Smooth muscle cell of trachea (primary cell): ENCODE measurements at places on chromosomes 1 and 21. TPM values are rescaled to one million over a fixed set of nuclear protein-coding genes. Genes with fewer than 3 reads are reported as not detected.

LCE2D gene
- total RNA-seq, result not detected in 2 replicates

MCOLN3 gene
- total RNA-seq, result 5.8 and 6.1 TPM in 2 replicates

RXFP4 gene
- not detected in 2 replicates for total RNA-seq

CHI3L2 gene
- total RNA-seq, result 2.5 and 10.6 TPM in 2 replicates

OR2T35 gene
- total RNA-seq, result not detected in 2 replicates

AKR7A3 gene
- total RNA-seq, result 0.44 and 1.2 TPM in 2 replicates

GNPAT gene
- 59.7 and 63.4 TPM in 2 replicates for total RNA-seq

CD5L gene
- not detected in 2 replicates for total RNA-seq

HCN3 gene
- total RNA-seq, result 0.87 and 0.99 TPM in 2 replicates

HTR6 gene
- total RNA-seq, result under 0.01 TPM in 1 of 2 replicates, not detected in the other

GJA5 gene
- total RNA-seq, result 2.0 TPM in 1 of 2 replicates, not detected in the other

C1QA gene
- not detected in 2 replicates for total RNA-seq

TTC22 gene
- total RNA-seq, result under 0.01 TPM in 2 replicates

IFNLR1 gene
- not detected in 2 replicates for total RNA-seq

RRP1 gene
- 15.1 and 19.5 TPM in 2 replicates for total RNA-seq

L1TD1 gene
- 0.17 and 0.29 TPM in 2 replicates for total RNA-seq

SLFNL1 gene
- 0.66 and 0.73 TPM in 2 replicates for total RNA-seq

ALX3 gene
- not detected in 2 replicates for total RNA-seq

SPEN gene
- 13.4 and 19.9 TPM in 2 replicates for total RNA-seq

EFNA1 gene
- 0.17 and 0.44 TPM in 2 replicates for total RNA-seq

EFNA4 gene
- 2.5 and 4.3 TPM in 2 replicates for total RNA-seq

DISP1 gene
- total RNA-seq, result 8.9 and 11.6 TPM in 2 replicates

TDRD5 gene
- total RNA-seq, result not detected in 2 replicates

RAB42 gene
- total RNA-seq, result 10.6 and 12.2 TPM in 2 replicates

SMYD2 gene
- 31.3 and 40.9 TPM in 2 replicates for total RNA-seq

JAM2 gene
- total RNA-seq, result 1.5 and 2.6 TPM in 2 replicates

AIRE gene
- under 0.01 TPM in 1 of 2 replicates, not detected in the other for total RNA-seq

F5 gene
- under 0.01 TPM in 1 of 2 replicates, not detected in the other for total RNA-seq

TFF1 gene
- not detected in 2 replicates for total RNA-seq

AMPD1 gene
- not detected in 2 replicates for total RNA-seq

C1QC gene
- not detected in 2 replicates for total RNA-seq

E2F2 gene
- total RNA-seq, result 0.17 and 2.0 TPM in 2 replicates

PAPPA2 gene
- 0.44 and 2.2 TPM in 2 replicates for total RNA-seq

SIM2 gene
- total RNA-seq, result 0.17 TPM in 1 of 2 replicates, not detected in the other
